SK-MEL-5 (cell line): ENCODE measurements at places on chromosomes 7 and 10.
A peak's percentile ranks its signal among the peaks of the same experiment; 100 is the strongest.

DNA sequence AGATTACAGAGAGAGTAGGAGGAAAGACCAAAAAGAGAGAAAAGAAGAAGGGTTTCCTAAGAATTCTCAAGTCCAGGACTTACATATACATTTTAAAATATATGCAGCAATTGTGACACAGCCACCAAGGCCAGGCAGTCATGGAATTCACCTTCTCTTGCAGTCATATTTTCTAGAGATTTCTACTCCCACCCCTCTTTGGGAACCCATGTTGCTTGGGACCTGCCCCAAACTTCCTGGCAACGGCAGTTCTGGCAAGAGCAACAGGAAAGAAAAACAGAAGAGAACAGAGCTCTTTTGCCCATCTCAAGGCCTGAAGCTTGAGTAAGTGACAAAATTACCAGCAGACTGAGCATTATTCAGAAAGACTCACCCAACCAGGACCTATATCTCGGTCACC lies 128.3 kb upstream of the ASAH2 start:
- DNase-seq: no peak

GRCh38 chr7:15503603-15504290 lies 58.1 kb downstream of the AGMO start:
- peak; percentile 40 for DNase-seq

GRCh38 chr7:51680594-51681399 lies 364.2 kb upstream of the COBL start:
- DNase-seq: no peak

GRCh38 chr10:61503051-61503450 lies 49.9 kb upstream of the TMEM26 start:
- no peak for DNase-seq

DNA sequence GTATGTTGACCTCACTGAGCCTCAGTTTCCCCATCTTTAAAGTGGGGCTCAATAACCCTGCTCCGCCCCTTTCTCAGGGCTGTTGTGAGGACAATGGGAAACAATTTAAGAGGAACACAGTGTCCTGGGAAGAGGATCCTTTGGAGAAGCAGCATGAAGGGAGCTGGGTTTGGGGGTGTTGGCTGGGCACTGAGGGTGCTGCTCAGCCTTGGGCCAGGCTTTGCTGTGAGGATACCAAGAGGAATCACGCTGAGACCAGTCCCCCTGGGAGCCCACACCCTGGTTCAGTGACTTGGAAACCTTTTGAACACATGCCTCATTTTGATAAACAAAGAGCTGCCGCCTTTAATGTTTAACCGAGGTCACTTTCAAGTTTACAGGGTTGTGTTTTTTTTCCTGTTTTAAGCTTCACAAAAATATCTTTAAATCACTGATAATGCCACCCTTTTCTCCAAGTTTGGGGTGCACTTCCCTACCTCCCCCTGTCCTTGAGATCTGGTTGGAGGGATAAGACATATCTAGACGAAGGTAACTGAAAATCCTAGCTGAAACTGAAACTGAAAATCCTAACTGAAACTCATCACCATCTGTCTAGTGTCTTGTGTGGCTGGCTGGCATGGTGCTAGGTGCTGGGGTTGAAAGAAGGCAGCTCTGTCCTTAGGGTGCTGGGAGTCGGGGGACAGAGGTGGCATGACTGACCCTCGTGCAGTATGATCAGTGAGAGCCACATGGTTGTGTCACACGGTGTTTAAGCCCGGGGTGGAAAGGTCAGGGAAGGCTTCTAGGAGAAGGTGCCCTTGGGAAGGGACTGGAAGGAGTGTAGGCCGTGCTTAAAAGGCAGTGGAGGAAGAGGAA lies 27.7 kb downstream of the ZNF775 start:
- no peak for DNase-seq

- DNase-seq: peak; percentile 74
Measured at GRCh38 chr10:95363303-95363912, 72.6 kb upstream of the PDLIM1 start.

- no peak for DNase-seq
Measured at GRCh38 chr7:146375170-146375569, 258.6 kb downstream of the CNTNAP2 start.

GRCh38 chr7:11833431-11833830 lies 1.4 kb upstream of the THSD7A start:
- no peak for DNase-seq

- no peak for DNase-seq
Measured at GRCh38 chr10:68318331-68319059, 13.4 kb upstream of the HNRNPH3 start.

DNA sequence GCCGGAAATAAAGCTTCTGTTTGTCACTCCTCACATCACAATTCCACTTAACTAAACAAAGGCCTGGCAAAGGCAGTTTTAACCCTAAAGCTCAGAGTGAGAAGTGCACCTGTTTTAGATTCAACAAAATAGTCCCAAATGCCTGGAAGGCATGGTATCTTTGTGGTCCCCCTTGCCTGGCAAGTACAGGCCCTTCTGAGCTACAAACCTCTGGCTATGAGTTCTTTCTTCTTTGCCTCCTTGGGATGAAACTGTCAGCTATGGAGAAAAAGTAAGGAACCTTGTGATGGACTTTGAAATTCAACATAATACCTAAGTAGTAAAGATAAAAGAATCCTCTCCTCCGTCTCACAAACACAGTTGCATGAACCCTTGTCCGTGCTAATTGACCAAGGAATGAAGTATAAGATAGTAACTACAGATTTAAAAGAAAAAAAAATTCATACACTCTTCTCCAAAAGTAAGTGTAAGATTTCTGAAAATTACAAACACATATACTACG lies 244.5 kb upstream of the ETV1 start:
- DNase-seq: no peak

DNA sequence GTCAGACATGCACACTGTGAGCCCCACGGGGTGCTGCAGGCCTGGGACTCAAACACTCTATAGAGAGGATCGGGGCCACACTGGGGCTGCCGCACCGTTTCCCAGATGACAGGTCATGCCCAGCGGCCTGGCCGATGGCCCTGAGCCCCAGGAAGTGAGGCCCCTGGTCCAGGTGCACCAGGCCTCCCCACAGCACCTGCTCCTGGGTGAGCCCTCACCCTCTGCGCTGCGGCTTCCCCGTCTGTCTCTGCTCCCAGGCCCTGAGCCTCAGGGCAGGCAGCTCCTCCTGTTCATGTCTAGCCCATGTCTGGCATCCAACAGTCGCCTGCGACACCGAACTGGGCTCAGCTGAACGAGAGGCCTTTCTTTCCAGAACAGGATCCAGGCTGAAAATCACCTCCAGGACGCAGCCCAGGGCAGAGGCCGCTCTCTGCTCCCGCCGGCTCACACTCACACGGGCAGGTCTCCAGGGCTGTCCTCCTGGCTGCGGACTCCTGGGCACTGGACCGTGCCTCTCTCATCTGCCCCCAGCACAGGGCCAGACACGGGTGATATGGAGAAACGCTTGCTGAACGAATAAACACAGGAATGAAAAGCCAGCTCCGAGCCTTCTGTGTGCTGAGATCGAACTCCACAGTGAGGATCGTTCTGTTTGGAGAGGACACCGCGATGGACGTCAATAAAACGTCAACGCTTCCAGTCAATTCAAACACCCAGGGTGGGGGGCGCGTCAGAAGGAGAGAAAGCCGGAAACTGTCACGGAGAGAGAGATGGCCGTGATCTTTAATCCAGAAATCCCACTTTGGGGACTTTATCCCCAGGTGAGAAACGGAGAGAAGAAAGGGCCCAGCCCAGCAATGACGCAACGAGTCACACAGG lies 202.4 kb downstream of the ELFN1 start:
- no peak for DNase-seq

DNA sequence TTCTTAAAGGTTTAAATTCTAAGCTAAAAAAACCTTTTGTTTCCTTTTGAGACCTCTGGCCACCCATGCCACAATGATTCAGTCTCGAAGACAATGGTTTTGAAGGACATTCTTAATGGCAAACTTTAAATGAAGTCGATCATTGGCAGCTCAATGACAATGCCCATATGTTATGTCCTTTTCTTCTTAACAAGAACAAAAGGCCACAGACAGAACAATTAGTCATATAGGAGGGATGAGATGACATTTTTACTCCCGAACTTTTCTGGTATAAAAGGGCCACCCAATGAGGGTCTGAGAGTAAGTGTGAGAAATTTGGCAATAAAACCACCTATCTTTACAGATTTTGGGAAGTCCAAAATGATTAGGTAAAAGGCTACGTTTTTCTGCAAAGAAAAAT lies at the start of gene NPS:
NPS (plus strand) TSS at position 301 of the 400 bp plus-strand sequence; CDS start at position 361, 60 bp downstream.
- DNase-seq: no peak

- DNase-seq: no peak
Measured at GRCh38 chr7:7554021-7554432, 12.7 kb upstream of the MIOS start.

GRCh38 chr7:17307000-17307399 lies 8.5 kb downstream of the AHR start:
- no peak for DNase-seq

DNA sequence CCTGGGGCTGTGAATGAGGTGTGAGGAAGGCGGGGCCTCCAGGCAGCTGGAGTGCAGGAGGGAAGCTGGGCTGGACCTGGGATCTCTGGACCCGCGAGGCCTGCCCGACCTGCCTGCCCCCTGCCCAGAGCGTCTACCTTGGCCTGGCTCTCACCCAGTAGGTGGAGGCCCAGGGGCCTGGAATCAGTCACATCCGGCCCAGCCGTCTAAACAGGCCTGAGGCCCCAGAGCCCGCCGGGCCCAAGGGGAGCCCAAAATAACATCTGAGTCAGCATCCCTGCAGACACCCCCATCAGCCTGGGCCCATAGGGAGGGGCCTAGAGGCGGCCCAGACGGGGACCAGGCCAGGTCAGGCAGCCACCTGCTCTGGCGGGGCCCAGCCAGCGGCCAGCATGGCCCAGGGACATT lies 15.1 kb upstream of the ELN start:
- DNase-seq: no peak

- DNase-seq: peak; percentile 57
Measured at GRCh38 chr10:129332476-129332875, 134.6 kb upstream of the MGMT start.

- no peak for DNase-seq
Measured at GRCh38 chr10:23031318-23031717, 64.1 kb upstream of the MSRB2 start.

- DNase-seq: no peak
Measured at GRCh38 chr10:78148216-78148960, 114.7 kb downstream of the RPS24 start.

GRCh38 chr7:80603940-80604339 lies 34.5 kb upstream of the CD36 start:
- no peak for DNase-seq

- no peak for DNase-seq
Measured at GRCh38 chr7:103967401-103967800, 22.1 kb downstream of the RELN start.

DNA sequence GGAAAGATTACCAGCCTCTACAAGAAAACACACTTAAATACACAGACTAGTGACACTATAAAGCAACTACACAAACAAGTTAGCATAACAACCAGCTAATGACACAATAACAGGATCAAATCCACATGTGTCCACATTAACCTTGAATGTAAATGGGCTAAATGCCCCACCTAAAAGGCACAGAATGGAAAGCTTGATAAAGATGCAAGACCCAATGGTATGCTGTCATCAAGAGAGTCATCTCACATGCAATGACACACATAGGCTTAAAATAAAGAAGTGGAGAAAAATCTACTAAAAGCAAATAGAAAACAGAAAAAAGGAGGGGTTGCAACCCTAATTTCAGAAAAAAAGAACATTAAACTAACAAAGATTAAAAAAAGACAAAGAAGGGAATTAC lies 14.0 kb upstream of the GIMAP4 start:
- no peak for DNase-seq

GRCh38 chr10:109126016-109126415 lies 797.3 kb downstream of the XPNPEP1 start:
- peak; percentile 8 for DNase-seq

DNA sequence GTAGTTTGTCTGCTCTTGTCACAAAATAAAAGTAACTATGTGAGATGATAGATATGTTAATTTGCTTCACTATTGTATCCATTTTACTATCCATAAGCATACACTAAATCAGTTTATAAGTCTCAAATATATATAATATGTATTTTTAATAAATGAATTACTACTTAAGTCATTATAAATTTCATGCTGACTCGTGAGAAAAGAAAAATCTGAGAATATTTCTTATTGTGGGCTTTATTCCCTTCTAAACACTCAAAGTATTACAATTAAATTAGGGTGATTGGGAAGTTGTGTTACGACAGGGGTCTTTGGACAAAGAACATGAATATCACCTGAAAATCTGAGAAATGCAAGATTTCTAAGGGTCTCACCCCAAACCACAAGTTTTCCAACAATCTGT lies 48.7 kb upstream of the RELN start:
- no peak for DNase-seq

GRCh38 chr7:28483112-28483511 lies 70.8 kb downstream of the CREB5 start:
- DNase-seq: no peak

- no peak for DNase-seq
Measured at GRCh38 chr7:13604178-13604577, 385.3 kb downstream of the ETV1 start.

- DNase-seq: no peak
Measured at GRCh38 chr10:25048450-25048849, 32.0 kb downstream of the THNSL1 start.

- DNase-seq: no peak
Measured at GRCh38 chr7:71594736-71595135, 462.8 kb downstream of the GALNT17 start.

DNA sequence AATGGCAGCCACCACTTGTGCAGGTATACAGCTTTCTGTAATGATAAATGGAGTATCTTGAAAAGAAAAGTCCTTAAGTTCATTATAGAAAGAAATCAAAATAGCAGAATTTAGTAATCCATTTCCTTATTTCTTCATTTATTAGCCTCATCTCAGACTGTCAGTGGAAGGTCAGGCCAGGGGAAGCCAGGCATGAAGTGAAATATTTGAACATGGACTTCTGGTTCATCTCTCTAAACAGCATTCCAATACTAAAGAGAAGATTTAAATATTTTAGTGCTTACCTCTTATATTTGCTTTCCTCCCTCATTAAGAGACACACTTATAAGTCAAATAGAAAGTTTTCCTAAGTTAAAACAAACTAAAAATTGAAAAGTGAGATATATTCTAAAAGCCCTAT lies 26.8 kb downstream of the TRDMT1 start:
- DNase-seq: no peak
